ENCODE measurements at places on chromosomes 2 and 18.

DNA sequence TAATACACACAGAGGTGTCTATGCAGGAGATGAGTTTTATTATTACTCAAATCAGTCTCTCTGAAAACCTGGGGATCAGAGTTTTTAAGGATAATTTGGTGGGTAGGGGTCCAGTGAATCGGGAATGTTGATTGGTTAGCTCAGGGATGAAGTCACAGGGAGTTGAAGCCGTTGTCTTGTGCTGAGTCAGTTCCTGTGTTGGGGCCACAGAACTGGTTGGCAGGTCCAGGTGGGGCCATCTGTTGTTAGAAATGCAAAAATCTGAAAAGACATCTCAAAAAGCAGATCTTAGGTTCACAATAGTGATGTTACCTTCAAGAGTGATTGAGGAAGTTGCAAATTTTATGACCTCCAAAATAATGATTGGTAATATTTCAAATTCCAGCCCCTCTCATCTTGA, 86.9 kb downstream of the VSNL1 start:
- DNase-seq = no peak

DNA sequence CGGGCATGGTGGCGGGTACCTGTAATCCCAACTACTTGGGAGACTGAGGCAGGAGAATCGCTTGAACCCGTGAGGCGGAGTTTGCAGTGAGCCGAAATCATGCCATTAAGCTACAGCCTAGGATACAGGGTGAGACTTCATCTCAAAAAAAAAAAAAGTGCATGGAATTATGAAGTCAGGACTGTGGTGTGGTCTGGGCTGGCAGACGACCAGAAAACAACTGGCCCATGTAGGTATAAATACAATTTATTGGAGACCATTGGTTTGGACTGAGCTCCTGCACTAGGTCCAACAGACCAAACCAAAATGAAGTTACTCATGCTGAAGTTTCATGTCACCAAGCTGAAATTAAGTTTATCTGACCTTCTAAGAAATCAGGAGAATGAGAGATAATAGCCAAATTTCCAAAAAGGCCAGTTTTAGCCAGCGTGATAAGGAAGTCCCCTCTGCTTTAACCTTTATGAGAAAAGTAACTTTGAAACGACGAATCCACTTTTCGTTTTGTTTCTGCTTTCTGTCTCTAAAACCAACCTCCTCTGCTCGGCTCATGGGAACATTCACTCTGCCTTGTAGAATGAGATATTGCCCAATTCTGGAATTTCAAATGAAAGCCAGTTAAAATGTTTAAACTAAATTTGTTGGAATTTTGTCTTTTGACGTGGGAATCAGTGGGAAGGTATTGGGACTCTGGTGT, 17.7 kb upstream of the RAB10 start:
- DNase-seq = no peak

DNA sequence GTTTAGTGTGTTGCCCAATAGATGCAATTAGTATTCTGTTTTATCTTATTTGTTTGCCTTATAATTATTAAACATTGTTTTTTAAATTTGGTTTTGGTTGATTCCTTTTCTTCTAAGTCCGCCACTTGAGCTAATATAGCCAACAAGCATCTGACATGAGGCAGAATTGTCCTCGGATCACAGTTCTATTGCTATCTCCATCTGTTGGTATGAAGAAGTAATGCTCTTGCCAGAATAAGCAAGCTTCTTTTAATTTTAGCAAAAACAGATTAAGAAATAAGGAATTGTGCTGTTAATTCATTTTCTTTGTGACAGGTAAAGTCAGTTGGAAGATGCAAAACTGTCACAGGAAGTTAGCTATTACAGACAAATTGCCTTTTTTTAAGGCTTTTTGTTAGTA, 54.3 kb downstream of the R3HDM1 start:
- no peak for DNase-seq

- DNase-seq = no peak
These were observed 63.3 kb upstream of the UGP2 start for GRCh38 chr2:63778391-63778790.

- no peak for DNase-seq
These were observed 33.6 kb upstream of the SMAD2 start for GRCh38 chr18:47964053-47964452.

DNA sequence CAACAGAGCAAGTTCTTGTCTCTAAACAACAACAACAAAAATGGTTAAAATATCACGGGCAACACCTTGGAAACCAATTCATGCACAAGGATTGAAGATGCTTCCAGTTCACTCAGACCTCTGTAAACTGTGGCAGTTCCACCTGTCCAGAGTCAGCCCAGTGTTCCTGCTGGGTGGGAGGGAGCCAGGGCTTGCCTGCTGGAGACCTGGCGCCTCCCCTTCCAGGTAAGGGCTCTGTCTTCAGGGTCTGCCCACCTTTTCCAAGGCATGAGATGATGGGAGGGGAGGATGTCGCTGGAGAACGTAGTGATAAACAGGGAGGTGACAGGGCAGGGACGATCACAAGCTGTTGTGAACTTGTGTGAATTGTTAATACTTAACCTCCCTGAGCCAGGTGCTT, 9.8 kb upstream of the GPC1 start:
- no peak for DNase-seq

DNA sequence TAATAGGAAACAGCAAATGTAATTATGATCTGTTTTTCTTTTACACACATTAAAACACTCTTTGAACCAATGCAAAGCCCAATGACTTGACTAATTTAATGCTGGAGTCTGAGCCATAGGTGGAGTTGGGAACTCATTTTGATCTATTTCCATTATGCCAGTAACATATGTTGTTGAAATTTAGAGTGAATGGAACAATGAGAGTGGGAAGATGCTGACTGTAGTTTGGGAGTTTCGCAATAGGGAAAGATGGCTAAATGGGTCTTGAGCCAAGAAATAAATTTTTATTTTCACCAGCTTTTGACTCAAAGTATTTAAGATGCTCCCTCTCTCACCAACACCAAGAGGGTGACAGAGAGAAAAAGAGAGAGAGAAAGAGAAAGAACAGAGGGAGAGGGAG, 246.7 kb downstream of the DLGAP1 start:
- DNase-seq = no peak

GRCh38 chr2:205556357-205556756, 125.9 kb upstream of the NRP2 start:
- DNase-seq = no peak

DNA sequence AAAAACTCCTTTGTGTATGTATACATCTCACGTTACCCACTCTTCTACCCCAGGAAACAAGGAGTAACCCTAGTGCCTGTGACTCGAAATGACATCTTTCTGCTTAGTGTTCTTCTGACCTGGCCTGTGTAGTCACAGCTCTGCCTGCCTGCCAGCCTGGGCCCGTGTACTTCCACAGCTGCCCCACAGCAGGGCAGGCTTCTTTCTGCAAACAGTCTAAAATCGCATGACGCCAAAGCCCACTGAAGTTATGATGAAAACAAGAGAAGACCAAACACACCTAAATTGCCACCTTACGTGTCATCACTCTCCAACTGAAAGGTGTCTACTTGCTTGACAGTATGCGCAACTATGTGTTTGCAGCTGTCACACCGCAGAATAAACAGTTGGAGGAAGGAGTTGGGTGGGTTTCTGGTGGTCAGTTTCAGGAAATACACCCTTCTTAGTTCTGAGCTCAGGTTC, 1.5 kb downstream of the GAREM1 start:
- no peak for DNase-seq

DNA sequence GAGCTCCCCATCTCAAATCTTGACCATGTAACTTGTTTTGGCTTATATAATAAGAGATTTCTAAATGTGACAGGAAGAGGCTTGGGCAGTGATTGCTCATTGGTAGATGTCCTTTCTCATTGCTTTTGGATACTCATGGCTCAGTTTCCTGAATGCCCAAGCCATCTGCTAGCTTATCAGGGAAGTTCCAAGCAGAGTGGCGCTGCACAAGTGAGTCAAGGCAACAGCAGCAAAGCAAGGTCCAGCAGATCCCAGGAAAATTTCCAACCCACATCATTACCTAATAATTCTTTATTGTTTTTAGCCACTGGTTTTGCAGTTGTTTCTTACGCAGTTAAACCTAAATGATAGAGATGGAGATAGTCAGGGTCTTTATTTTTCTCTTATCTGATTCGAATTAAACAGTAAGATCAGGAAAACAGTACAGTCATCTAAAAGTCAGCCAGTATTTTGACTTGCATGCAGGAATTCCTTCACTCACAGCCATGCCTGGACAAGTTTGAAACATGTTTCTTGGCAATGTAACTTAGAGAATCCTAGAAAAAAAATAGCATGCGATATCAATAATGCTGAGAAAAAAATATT, 349.7 kb upstream of the TMEFF2 start:
- no peak for DNase-seq

DNA sequence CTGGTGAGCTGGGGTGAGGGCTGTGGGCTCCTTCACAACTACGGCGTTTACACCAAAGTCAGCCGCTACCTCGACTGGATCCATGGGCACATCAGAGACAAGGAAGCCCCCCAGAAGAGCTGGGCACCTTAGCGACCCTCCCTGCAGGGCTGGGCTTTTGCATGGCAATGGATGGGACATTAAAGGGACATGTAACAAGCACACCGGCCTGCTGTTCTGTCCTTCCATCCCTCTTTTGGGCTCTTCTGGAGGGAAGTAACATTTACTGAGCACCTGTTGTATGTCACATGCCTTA, 10.5 kb downstream of the PROC start:
- no peak for DNase-seq

DNA sequence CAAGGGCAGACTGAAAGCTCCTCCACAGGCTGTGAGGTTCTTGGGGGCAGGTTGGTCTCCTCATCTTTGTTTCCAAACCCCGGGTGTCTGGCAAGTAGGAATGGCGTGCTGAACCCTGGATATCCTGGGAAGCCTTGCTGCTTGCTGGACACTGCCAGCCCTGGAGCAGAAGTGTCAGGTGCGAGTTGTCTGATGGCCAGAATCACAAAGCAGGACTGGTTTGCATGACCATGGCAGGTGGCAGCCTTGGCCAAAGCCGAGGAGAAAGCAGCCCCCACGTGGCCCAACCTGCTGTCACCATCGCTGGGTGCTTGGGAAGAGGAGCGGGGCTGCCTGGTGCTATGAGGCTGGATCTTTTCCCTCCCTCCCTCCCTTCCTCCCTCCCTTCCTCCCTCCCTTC, 309.5 kb upstream of the HS6ST1 start:
- DNase-seq = no peak

DNA sequence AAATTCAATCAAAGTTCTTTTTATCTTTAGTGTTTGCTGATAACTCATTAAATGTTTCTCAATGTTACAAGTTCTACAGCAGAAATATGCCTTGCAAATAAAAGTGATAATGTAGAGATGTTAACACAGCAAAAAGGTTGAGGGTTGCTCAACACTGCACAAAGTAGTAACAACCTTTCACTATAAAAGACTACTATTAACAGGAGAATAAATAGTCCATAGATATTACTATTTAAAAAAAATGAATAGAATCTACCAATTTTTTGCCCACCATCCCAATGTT, 378.1 kb downstream of the RBM43 start:
- no peak for DNase-seq

- DNase-seq = no peak
These were observed 1256.2 kb upstream of the CRIM1 start for GRCh38 chr2:35099342-35099741.

DNA sequence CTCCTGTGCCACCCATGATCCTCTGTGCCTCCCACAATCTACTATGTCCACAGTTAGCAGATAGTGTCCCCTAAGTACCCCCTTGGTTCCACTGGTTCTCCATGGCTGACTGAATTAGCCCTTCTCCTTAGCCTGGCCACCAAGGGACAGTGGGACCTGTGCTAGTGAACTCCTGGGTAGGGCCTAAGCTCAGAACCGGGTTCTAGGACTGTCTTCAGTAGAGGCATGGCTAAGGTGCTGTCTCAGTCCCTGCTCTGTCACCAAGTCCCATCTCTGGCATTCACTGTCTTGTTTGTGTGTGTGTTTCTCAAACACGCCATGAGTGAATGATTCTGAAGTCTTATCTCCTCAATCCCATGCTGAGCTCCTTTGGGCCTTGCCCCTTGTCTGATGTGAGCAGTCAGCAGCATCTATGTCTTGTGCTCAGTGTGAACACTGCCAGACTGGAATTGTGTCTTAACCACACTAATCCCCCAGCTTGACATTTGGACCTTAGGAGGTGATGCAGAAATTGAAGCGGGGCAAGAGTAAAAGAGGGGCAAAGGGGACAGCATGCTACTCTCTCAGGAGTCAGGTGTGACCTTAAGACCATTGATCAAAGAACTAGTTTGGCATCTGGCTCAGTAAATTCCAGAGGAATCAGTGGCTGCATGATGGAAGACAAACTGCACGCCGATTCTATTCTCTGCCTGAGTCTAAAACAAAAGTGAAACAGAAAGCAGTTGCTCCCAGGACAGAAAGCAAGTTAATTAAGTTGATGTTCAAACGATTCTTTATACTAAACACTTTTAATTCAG, 190.5 kb downstream of the ALPK2 start:
- peak; percentile 9 for DNase-seq

GRCh38 chr2:218010984-218011652, 8.3 kb upstream of the TNS1 start:
- DNase-seq = no peak

- DNase-seq = no peak
These were observed 8.5 kb downstream of the ACOXL start for GRCh38 chr2:110740747-110741349.

DNA sequence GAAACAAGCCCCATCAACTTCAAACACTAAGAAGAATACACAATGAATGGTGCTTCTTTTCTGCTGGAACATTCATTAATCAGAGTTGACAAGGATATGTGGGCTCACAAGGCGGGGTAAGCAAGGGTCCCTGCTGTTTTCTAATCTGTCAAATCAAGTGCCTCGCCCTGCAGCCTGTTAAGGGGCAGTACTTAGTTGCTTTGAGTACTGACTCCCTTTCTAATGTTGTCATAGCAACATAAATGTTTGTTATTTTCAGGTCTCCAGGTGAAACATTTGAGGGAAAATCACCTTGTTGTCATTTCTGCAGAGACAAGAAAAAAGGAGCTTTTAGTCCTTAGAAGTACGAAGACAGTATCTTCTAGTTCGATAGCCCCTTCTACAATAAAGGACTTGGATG, 284.7 kb upstream of the PKDCC start:
- DNase-seq = no peak

GRCh38 chr2:28093768-28094167, 203.2 kb downstream of the BABAM2 start:
- no peak for DNase-seq

DNA sequence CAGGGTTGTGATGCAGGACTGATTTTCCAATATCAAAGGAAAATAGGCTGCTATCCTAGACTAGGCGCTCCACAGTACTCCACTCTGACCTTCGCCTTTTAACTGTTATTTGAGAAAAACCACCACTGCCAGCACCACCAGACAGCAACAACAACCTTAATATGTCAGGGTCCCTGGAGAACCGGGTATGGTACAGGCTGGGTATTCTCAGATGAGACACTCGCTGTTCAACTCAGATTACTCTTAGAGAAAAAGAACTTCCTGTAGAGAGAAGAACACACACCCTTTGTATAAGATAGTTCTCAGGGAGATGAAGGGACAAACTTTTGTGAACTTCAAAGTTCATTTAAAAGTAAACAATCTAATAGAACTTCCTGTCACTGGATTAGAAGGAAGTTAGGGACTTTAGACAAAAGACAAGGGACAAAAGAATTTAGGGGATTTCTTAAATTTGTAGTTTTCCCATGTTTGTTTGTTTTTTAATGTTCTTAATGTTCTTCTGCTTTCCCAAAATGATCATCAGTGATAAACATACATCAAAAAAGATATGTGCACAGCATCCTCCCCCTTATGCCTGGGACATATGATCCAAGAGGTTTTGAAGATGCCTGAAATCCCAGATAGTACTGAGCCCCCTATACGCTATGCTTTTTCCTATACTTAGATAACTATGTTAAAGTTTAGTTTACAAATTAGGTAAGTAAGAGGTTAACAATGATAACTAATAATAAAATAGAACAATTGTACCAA, 41.3 kb upstream of the PPP1R1C start:
- no peak for DNase-seq

All from CD4-positive, alpha-beta T cell treated with Interleukin-6 for 4 hours (primary cell).